ENCODE measurements at places on chromosomes 5 and 9.

- DNase-seq, result no peak
Measured at GRCh38 chr9:104961701-104962359, 33.9 kb upstream of the ABCA1 start.

GRCh38 chr9:124840300-124840833, 12.9 kb upstream of the WDR38 start:
- DNase-seq, result no peak

DNA sequence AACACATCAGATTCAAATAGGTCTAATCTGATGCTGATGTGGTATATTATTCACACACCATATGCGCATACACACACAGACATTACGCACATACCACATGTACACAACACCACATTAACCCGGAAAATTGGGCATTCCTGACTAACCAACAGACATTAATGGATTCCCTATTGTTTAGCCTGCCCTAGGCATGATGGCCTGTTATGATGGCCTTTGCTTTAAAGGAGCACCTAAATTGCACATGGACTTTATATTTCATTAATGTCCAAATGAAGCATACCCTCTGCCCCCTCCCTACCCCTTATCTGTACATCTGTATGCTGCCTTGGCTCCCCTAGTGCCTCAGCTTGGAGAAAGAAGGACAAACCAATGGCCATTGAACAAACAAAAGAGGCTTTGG, 127.7 kb upstream of the PRLR start:
- DNase-seq, result no peak

GRCh38 chr9:108056084-108056804, 566.7 kb upstream of the KLF4 start:
- DNase-seq, result no peak

GRCh38 chr9:73038089-73038509, 85.2 kb upstream of the ALDH1A1 start:
- DNase-seq, result no peak

GRCh38 chr5:36883894-36884462, 7.4 kb downstream of the NIPBL start:
- DNase-seq, result no peak

DNA sequence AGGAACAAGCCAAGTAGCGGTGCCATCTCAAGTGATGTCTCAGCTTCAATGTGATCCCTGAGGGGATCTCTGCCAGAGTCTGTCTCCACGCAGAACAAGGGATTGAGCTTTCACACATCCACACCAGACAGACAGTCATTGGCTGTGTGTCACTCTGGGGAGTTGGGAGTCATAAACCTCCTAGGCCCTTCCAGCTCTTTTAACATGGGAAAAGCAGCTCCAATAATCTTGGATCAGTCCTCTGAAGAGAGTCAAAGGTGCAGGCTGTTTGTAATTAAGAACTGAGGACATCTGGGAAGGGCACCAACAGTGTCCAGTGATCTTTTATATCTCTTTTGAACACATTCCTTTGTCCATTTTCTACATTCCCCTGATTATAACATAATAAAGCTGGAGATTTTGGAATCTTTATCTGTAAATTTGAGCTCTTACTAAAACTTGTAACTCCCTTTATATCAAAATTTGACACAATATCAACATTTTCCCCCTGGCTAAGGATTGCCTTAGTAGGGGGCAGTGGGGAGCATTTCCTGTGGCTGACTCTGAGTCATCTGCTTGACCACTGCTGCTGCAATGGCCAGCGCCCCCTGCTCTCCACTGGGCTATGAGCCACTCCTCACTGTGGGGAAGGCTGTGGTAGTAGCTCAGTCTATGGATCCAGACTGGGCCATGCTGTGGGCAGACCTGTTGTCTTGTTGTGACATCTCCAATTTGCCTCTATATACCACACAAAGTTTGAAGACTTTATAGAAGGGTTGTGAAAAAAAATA, 284.4 kb downstream of the OSTF1 start:
- no peak for DNase-seq

DNA sequence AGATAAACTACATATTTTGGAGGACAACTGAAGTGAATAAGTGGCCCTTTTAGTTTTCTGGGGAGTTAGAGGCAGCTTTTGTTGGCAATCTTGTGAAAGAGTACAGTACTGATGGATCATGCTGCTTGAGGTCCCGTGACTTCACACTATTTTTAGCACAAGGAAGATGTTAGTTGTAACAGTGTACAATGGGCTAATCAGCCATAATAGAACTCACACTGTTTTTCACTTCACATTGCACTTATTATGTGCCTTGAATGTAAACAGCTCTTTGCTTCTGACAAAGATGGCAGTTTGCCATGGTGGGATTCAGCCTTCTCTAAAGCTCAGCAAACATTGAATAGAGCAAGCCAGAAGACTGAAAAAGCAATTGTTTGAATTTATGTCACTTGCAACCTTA, 176.7 kb upstream of the ZNF608 start:
- DNase-seq, result no peak

DNA sequence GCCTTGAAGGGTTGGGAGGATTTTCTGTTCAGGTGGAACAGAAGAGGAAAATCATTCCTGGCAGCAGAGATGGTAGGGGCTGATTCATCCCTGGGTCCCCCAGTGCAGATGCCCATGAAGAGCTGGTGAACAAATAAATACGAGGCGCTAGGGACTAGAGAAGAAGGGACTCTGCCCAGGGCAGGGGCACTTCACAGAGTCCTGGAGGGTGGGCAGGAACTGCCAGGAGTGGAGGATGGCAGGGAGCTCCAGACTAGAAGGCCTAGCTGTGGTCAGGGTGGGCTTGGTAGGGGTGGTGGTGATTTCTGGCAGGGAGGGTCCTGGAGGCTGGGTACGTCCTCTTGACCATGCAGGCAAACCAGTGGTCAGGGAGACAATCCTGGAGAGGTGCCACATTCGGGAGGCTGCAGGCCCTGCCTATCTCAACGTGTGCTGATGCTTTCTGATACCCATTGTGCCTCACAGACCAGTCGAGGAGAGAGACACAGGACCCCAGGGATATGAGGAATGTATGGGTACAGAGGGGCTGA, 69.9 kb downstream of the CRB2 start:
- no peak for DNase-seq

DNA sequence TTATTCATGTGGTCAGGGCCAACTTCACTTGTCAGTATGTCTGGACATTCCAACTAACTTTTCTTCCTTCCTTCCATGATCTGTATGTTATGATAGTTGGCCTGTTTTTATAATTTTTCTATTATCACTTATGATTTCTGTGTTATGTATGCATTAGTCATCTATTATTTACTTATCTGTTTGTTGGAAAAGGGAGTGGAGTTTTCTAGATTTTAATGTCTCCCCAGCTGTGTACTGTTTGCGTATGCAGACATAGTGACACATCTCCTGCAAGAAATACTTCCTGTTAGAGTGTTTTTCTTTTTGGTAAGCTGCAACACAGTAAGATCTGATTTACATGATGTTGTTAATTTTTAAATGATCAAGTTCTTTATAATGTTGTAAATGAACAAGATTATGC, 8.7 kb upstream of the INSYN2B start:
- DNase-seq, result no peak

- no peak for DNase-seq
Measured at GRCh38 chr9:34892886-34893285, 65.2 kb upstream of the PHF24 start.

Data from CD4-positive, alpha-beta T cell treated with Interleukin-10 for 1 hour (primary cell).